ENCODE measurements at places on chromosomes 6 and 20.

DNA sequence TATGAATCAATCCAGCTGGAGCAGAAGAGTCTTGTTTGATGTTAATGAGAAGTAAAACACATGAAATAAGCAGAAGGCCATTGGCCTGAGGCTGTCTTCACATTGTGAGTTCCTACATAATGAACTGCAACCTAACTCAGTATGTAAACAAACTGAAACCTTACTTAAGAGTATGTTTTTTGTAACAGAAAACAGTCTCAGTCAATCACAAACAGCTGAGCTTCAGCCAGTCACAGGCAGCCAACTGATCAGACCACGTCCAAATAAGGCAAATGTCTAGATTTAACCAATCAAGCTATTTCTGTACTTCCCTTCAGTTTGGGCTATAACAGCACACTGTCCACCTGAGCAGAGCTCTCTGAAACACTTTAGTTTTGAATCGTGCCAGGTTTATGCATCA, 234.7 kb downstream of the TRDN start:
- DNase-seq: no peak

DNA sequence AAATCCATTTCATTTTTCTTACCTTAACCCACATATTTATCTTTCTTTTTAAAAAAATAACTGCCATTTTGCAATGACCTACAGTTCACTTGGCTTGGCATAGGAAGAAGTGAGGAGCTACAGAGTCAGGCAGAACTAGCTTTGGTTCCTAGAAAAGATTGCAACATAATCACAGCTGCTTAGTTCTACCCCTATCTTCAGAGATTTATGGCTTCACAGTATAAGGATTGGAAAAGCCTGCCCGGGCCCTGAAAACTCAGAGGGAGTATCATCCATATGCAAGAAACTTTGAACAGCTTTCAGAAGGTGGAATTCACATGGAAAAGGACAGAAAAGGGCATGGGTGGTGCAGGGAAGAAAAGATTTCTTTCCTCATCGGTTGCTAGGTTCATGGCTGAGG, 774.3 kb upstream of the CHD6 start:
- no peak for DNase-seq

- DNase-seq: no peak
Observed at GRCh38 chr20:16553101-16553500, 20.1 kb downstream of the KIF16B start.

GRCh38 chr6:147075381-147075780, 128.8 kb upstream of the STXBP5 start:
- DNase-seq: no peak

DNA sequence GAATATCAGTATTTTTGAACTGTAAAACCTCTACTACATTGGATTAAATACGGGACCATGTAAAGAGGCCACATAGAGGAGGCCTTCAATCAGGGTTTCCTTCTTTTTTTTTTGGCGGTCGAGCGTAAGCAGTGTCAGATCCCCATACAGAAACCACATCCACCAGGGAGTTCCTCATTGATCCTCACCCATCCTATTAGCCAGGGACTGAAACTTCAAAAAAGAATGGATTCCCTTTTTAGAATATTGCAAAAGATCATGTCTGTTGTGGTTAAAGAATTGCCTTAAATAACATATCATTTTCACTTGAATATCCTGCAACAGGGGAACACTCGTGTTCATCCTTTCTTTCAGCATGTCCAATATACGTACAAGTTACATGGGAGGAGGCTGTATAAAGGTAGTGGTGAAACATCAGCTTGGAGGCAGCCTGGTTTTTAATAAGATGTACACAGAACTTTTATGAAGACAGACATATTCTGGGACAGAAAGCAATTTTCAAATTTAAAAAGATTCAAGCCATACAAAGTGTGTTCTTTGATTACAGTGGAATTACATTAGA, 96.1 kb downstream of the PPP1R14C start:
- DNase-seq: no peak

DNA sequence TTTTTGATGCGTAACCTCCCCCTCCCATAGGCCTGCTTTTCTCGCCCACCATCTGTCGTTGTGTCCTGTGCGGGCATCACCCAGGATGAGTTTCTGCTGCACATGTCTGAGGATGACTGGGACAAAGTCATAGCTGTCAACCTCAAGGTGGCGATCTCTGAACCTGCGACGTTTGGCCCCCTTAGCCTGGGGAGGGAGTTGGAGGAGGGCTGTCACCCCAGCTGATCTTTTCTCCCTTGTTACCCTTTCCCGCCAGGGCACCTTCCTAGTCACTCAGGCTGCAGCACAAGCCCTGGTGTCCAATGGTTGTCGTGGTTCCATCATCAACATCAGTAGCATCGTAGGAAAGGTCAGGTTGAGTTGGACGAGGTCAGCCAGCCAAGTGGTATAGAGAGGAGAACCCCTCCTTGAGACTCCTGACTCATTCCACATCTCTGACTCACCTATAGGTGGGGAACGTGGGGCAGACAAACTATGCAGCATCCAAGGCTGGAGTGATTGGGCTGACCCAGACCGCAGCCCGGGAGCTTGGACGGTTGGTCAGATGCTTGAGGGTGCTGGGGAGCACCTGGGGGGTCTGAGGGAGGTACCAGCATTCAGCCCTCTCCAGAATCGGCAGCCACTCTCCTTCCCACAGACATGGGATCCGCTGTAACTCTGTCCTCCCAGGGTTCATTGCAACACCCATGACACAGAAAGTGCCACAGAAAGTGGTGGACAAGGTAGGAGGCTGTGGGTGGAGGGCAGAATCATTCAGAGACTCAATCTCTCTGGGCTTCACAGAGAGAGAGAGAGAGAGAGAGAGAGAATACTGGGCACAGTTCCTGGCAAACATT, 954 bp downstream of the HSD17B8 start:
- no peak for DNase-seq

DNA sequence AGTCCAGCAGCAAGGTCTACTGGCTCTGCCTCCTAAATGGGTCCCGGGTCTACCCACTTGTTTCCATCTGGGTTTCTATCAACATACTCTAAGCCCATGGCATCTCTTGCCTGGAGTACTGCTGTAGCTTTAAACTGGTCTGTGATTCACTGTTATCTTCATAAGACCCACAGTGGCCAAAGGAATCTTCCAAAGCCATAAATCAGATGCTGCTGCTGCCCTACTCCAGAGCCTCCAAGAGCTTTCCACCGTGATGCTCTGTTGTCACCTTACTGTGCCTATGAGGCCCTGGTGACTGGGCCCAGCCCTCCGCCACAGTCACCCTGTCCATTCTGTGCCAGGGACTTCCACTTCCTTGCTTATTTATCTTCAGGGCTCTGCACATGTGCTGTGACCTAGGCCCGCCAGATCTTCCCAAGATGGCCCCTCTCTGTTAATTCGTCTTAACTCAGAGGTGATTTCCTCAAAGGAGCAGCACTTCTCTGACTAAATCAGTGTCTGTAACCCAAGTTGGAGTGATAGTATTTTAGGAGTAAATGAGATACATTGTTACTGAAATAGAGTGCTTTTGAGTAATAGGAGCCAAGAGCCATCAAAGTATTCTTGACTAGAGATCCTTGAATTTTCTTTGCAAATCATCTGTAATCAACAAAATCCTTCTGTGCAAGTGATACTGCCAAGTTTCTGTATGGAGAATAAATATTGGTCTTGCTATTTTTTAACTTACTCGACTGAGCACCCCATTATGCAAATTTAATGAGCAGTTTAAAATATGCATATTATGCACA, 102.5 kb downstream of the PPP1R14C start:
- DNase-seq: no peak

DNA sequence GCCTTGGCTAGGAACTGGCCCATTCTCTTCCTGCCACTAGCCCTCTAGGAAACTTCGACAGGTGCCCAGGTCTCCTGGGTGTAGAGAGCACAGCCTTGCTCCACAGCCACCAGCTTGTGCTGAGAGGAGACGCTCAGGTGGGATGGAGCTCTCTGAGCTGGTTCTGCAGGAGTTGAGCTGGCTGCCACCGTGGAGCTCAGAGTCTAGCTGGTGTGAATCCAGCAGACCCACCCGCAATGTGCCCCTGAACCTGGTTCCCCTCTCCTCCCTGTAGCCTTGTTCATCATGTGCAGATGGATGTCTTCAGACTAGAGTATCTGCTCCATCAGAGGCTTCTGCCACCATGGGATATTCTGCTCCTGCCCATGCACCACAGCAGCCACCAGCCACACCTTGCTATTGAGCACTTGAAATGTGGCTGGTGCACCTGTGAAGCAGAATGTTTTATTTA, 222.5 kb downstream of the SYNDIG1 start:
- no peak for DNase-seq

DNA sequence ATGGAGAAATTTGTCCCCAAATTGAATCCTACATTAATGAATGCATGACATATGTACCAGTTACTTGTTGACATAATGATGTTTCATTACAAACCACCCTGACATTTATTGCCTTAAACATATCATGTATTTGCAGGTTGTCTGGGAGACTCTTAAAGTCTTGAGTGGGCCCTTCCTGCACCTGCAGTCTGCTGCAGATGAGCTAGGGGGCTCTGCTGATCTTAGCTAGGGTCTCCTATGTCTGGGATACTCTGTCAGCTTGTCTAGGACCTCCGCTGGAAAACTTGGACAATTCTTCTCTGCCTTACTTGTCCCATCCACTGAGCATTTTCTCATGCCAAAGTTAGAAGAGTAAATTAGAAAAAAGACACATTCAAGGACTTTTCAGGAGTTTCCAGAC, 581.6 kb downstream of the HAO1 start:
- DNase-seq: no peak

GRCh38 chr6:37934276-37934675, 114.7 kb downstream of the ZFAND3 start:
- DNase-seq: no peak

GRCh38 chr6:31750411-31751022, 10.7 kb downstream of the MSH5 start:
- DNase-seq: no peak

DNA sequence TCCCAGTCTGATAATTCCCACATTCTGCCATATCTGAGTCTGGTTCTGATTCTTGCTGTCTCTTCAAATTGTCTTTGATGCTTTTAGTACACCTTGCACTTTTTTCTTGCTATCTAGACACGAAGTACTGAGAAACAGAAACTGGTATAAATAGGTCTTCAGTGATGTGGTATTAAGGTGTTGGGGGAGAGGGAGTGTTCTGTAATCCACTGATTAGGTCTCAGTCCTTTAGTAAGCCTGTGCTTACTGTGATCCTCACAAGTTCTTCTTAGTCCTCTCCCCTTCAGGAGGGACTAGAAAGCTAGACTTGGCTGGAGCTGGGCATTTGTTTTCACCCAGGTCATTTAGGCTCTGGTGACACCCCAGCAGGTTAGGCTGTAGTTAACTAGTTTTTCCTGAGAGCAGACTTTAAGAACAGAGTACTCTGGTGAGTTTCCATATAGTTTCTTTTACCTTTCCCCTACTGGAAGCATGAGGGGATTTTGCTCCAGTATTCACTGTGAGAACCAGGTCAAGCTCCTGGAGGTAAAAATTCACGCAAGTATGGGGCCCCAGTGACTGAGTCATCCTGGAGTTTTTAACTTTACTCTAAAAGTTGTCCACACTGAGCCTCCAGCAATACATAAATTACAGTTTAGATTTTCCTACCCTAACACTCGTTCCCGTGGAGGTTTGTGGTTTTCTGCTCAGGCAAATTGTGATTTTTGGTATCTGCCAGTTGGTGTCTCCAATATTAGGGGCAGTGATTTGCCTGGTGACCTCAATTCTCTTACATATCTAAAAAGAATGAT, 154.6 kb downstream of the CDKAL1 start:
- DNase-seq: no peak

- DNase-seq: no peak
Observed at GRCh38 chr6:109485266-109485935, 2.4 kb upstream of the ZBTB24 start.

GRCh38 chr6:35166520-35166919, 25.4 kb upstream of the TCP11 start:
- no peak for DNase-seq

GRCh38 chr6:15297895-15298590, 52.2 kb downstream of the JARID2 start:
- DNase-seq: no peak

DNA sequence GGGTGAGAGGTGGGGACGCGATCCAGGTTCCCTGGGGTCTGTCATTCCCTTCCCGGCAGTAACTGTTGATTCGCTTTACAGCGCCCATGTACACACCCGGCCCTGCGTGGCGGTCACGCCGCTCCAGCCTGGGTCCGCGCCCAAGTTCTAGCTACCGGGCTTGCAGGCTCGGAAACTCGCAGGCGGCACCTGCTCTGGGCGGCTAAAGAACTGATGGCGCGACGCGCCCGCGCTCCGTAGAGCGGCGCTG, 1.4 kb upstream of the POU3F2 start:
- DNase-seq: no peak

DNA sequence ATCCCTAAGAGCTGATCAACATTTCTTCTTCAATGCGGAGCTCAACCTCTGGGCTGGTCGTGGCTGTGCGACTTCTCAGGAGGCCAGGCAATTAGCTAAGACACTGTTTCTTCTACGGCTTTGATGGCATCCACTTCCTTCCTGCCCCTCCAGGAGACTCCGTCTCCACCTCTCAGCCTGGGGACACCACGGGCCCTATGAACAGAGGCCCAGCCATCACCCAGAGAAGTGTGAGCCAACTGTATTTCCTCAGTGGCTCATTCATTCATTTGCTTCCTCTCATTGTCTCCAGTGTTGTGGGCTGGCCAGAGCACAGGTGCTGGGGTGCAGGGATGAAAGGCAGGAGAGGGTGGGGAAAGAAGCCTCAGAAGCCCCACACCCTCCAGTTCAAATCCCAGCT, 51.8 kb upstream of the APCDD1L start:
- no peak for DNase-seq

GRCh38 chr6:113351173-113351834, 505.8 kb upstream of the MARCKS start:
- DNase-seq: no peak

- DNase-seq: no peak
Observed at GRCh38 chr6:43977404-43978111, 149.7 kb downstream of the MRPL14 start.

- DNase-seq: no peak
Observed at GRCh38 chr6:167781066-167781767, 45.5 kb upstream of the AFDN start.

GRCh38 chr20:29349836-29350235, 1907.6 kb upstream of the DEFB115 start:
- no peak for DNase-seq

GRCh38 chr6:150753371-150754064, 112.0 kb upstream of the MTHFD1L start:
- no peak for DNase-seq

DNA sequence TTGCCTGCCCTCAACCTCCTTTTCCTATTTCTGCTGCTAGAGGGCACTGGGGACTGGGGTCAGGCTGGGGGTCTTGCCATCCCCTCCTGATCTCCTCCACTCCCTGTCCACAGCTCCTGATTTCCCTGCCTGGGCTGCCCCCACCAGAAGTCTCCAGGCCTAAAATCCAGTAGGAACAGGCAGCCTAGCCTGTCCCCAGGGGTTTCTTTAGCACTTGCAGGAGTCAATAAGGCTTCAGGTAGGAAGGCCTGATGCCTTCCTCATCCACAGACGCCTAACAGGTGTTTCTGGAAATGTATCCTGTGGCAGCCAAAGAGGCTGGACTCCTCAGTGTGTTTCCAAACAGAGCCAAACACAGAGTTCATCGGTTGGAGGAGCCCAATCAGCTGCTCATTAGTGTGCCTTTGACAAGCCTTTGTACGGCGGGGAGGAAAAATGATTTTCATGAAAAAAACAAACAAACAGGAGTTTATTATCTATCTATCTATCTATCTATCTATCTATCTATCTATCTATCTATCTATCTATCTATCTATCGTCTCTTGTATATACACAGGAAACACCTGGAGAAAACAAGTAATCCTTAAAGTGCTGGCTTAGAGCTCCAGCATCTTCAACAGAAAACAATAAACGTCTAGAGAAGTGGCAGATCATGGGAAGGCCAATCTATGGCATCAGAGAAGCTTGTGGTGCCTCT, 3.7 kb upstream of the RAET1E start:
- no peak for DNase-seq

- no peak for DNase-seq
Observed at GRCh38 chr6:45710304-45710821, 305.3 kb downstream of the CLIC5 start.
